Endothelial cell (in vitro differentiated cells): ENCODE measurements at places on chromosomes 16 and 17.

DNA sequence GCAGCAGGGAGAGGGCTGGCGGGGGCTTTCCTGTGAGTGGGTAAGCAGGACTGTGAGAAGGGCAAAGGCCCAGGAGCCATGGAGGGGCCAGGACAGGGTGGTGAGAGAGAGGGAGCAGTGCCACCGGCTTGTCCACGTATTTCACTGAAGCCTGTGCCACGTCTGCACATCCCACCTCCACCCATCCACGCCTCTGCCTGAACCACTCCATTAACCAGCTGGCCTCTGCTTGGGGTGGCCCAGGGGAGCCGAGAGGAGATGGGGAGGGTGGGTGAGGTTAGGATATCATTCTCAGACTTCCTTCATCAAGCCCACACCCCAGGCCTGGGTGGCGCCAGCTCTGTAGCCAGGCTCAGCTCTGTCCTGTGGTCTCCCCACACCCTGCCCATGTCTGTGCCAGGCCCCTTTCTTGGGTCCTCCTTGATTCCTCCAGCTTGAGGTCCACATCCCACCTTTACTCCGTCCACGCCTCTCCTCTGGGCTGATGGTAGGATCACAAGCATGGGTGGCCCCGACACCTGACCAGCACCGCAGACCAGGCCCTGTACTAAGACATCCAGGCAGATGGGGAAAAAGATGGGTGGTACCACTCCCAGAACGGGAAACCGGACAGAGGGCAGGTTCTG, 3.2 kb upstream of the FN3K start:
- no peak for DNase-seq

DNA sequence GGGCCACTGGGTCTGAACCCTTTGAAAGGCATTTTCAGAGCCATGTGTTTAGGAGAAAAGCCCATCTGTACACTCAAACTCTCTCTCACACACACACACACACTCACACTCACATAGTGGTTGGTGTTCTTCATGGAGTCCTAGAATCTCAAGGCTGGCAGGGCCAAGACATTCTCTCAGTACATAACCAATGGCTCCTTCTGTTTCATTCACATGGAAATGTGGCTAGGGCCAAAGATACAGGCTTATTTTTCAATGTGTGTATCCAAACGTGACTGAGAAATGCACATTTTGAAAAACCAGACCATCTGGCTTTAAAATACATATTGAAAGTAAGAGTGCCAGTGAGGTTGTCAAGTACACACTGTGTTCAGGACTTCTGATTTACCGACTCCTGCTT, 59.0 kb upstream of the SALL1 start:
- DNase-seq: no peak

DNA sequence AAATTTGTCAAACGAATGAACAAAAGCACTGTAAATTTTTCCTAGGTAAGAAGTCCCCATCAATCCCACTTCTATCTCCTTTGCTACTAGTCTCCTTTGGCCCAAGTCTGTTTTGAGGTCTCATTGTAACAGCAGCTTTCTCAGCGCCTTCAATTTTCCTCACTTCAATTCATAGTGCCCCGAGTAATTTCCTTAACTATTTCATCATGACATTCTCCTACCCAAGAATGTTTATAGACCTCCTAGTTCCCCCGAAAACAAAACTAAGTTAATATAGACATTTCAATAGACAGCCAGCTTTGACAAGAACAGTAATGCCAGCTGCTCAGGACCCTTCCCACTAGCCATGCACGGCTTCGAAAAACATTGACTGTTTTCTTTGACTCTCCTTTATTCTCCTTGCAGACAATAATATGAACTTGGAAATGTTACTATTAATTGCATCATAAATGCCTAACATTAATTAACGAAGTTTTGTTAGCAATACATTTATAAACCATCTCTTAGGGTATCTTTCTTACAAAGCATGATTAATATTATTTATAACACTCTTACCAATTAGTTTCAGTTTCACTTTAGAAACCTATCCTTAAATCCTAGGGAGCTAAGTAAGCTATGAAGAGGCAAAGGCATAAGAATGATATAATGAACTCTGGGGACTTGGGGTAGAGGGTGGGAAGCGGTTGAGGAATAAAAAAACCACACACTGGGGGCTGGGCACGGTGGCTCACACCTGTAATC, 22.8 kb downstream of the GLG1 start:
- no peak for DNase-seq

- DNase-seq: no peak
Measured at GRCh38 chr17:81026266-81027036, 8.5 kb upstream of the BAIAP2 start.

DNA sequence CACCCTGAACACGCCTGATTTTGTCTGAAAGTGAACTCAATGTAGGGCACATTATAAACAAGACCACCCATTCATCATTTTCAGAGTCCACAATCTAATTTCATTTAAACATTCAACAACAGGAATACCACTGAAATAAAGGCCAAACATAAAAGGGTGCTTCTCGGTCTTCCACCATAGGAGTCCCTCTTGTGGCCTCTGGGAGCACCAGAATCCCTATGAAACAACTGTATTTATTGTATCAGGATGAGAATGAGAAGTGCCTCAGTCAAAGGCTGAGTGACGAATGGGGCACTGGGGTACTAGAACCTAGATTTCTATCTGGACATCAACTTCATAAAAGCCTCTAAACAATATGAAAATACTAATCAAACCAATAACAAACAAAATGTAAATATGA, 40.4 kb downstream of the NXPH3 start:
- DNase-seq: no peak

DNA sequence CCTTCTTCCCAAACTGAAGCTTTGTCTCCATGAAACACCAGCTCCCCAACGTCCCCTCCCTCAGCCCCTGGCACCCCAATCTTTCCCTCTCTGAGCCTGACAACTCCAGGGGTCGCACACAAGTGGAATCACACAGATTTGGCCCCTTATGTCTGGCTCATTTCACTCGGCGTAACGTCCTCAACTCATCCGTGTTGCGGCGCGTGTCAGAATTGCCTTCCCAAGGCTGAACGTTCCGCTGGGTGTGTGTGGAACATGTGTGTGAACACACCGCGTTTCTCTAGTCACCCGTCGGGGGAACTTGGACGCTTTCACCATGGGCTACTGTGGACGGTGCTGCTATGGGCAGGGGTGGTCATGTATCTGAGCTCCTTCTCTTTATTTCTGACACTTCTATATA, 45.0 kb downstream of the TBC1D16 start:
- DNase-seq: no peak

DNA sequence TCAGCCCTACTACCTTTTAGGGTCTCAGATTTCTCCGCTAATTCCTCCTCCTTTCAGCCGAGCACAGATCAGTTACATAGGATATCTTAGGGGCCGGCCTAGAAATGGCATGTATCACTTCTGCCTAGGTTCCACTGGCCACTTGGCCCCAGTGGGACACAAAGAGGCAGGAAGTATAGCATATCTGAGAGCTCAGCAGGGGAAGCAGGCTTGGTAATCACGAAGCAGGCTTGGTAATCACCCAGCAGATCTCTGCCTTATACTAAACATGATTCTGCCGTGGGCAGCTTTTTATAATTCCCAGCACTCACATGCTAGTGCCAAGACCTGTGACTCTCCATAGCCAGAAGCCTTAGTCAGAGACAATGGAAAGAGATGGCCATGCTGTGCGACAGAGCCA, 59.6 kb upstream of the CACNG5 start:
- DNase-seq: no peak

DNA sequence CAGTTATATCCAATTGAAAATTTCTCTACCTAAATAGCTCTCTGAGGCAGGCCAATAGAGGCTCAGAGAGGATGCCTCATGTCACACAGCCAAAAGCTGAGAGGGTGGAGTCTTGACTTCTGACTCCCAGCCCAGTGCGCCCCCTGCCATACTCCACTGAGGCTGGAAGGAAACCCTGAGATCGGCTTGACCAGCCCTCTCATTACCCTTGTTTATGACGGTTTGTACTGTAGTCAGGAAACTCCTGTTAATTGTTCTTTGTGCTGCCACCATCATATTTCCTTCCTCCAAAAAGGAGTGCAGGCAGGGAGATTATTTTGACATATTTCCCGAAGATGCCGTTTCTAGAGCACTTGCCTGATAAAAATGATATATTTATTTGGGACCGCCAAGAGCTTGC, 107.9 kb downstream of the AIPL1 start:
- DNase-seq: peak; percentile 69

GRCh38 chr17:49136335-49136734, 3.8 kb downstream of the B4GALNT2 start:
- DNase-seq: no peak

DNA sequence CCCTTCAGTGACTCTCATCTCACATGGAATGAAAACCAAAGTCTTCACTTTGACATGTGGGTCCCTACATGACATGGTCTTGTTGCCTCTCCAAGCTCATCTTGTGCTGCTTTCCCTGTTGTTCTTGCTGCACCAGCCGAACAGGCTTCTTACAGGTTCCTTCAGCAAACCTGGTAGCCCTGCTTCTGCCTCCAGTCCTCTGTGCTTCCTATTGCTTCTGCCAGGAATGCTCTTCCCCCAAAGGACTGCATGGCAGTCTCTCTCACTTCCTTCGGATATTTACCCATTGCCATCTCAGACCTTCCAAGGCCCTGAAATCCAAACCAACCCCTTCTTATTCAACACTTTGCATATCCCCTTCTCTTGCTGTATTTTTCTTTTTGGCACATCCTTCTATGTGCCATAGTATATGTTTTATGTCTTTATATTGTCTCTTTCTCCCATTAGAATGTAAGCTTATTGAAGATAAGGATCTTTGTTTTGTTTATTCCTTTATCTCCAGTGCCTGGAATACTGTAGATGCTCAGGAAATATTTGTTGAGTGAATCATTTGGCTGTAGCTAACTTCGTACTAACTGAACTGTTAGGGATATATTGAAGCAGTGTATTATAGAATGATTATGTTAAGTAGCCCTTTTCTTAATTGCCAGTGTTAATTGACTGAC, 57.9 kb upstream of the SLC12A3 start:
- no peak for DNase-seq

GRCh38 chr17:9924735-9925191, 19.7 kb upstream of the RCVRN start:
- peak; percentile 34 for DNase-seq

DNA sequence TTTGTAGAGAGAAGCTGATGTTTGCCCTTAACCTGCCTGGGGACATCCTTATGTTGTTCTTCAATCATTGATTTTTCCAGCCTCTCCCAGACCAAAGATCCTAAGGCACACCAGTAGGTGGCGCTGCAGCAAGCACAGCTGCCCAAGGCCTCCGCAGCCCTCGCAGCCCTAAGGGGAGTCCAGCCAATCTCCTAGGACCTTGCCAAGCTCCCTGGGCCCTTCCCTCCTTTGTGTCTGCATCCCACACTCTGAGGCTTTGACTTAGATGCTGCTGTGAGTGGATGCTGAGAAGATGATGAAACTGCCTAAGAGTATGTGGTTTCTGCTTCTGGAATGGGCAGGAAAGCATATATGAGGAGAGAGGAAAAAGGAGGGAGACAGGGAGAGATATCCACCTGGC, 47.1 kb downstream of the SPACA3 start:
- DNase-seq: peak; percentile 73

- DNase-seq: peak; percentile 84
Measured at GRCh38 chr16:50368410-50369132, at the start of gene BRD7. BRD7 (minus strand) TSS chr16:50368988; CDS start chr16:50368774, 214 bp downstream.

GRCh38 chr16:10121897-10122425, 60.3 kb downstream of the GRIN2A start:
- DNase-seq: no peak

- no peak for DNase-seq
Measured at GRCh38 chr17:29544066-29544465, 22.8 kb downstream of the ABHD15 start.

DNA sequence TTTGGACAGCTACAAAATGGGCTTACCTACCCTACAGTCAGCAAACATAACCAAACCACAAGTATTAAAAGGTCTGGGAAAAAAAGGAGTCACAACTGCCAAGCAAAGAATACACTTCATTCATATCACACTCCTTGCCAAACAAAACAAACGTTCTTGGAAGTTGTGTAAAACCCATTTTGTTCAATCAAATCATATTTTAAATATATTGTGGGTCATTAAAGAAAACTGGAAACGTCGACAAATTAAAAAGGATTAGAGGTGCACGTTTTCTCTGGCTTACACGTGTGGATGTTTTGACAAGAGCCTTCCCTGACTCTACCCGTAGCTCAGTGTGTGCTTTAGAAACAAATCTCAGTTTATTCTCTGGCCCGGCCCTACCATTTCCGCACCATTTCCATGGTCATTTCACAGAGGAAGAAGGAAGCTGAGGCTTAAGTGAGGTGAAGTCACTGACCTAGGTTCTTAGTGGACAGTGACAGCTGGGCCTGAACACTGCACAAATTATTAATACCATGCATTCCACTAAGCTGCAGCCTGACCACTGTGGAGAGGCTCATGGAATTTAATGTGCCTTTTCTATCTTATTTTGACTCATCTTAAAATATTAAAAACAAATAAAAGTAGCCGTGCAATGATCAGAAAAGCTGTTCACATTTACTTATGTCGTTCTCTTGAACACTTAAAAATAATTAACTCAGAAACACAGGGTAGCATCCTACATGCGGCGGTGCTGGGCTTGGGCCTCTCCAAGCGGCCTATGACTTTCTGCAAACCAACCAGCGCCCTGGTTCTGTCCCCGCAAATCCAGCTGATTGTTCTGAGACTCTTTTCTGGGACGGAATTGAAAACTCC, 968 bp downstream of the CEP112 start:
- no peak for DNase-seq

- DNase-seq: no peak
Measured at GRCh38 chr17:5971969-5972368, 98.2 kb upstream of the WSCD1 start.

- DNase-seq: no peak
Measured at GRCh38 chr16:4386451-4386805, 14.8 kb downstream of the VASN start.

DNA sequence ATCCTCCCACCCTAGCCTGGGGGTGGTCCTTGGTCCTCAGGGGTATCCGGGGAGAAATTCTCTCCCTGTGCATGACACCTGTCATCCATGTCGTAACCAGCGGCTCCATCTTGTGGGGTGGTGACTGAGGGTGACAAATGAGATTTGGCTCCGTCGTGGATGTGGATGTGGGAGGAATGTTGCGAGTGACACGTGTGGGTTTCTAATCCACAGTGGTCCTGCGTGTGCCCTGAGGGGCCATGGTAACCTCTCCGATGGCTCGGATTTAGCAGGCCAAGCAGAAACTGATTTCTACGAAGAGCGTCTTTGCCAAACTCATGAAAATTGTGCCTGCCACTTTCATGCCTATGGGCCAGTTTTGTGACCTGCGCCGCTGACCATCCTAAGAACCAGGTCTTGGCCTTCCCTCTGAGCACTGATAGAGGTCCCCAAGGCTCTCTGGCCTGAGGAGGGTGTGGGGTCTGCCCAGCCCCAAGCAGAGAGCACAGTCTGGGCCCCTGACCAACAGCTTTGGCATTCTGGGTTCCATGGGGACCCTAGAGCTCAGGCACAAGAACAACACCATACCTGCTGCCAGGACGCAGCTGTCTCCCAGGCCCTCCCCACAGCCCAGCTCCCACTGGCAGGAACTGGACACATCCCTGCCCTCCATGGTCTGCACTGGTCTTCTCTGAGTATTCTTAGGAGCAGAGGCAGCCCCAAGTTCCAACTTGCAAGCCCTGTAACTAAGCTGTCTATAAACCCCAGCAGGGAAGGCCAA, 79.0 kb downstream of the AMFR start:
- DNase-seq: no peak
